ENCODE measurements at places on chromosomes 16 and 17.

GRCh38 chr17:74303305-74303704 is 22.7 kb upstream of the KIF19 start:
- no peak for DNase-seq

DNA sequence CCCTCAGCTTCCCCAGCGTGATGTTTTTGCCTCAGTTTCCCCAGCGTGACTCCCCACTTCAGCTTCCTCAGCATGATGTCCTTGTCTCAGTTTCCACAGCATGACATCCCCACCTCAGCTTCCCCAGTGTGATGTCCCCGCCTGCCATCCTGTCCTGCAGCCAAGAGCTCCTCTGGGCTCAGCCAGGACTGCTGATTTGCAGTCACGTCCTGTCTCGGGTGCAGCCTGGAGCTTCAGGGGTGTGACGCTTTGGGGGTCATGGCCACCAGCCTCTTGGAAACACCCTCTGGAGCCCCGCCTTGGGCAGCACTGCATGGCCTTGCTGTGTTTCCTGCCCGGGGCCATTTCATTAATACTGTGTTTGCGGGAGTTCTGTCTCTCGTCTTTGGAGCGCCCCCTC is 16.5 kb upstream of the NUDT16L1 start:
- no peak for DNase-seq

DNA sequence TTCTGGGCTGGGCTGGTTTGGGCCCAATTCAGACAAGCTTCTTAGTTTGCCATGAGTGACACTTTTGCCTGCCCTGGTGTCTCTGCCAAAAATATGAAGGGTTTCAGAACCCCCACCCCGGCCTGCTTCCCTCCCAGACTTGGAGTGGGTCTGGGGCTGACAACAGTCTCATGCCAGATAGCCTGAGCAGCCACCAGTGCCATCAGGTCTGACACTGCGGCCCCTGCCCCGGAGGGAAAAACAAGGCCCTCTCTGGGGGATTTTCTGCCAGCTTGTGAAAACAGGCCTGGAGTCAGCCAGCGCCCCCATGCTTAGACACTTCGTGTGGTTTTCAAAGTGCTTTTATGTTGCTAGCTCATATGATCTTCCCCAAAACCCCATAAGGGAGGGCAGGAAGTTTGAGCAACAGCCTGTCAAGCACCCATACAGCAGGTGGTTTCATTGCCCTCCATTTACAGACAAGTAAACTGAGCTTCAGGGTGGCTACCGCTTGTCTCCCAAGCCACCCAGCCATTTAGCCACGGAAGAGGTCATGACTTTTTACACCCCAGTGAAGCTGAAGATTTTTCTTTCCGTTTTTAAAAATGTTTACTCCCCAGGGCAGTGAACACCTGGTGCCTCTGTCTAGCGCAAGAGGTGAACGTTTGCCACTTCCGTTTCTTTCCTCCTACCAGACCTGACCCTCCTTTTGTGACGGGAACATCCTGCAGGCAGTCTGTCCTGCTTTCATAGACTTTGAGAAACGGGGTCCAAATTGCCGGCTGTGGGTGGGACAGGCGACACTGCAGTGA is 300.6 kb downstream of the SEC14L1 start:
- peak; percentile 87 for DNase-seq

- DNase-seq, result no peak
Measured at GRCh38 chr16:29770250-29770929, 7.7 kb upstream of the ZG16 start.

DNA sequence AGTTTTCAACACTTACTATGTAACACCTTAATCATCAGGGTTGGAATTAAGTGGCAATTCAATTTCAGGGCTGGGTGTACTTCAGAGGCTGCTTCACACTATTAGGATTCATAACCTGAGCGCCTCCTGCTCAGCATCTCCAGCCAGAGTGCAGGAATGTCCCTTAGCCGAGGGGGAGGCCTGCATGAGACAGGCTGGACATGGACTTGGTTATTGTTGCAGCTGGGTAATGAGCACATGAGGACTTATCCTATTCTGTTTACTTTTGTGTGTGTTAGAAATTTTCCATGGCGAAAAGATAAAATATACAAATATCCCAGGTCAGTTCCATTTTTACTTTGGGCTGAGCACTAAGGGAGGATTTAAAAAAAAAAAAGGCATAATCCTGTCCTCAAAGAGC is 10.4 kb downstream of the PMM2 start:
- DNase-seq, result no peak

GRCh38 chr16:5066511-5066910 is 755 bp upstream of the C16orf89 start:
- no peak for DNase-seq

- no peak for DNase-seq
Measured at GRCh38 chr17:38943607-38944006, 18.2 kb downstream of the LASP1NB start.

GRCh38 chr17:33377837-33378595 is 84.9 kb upstream of the ASIC2 start:
- DNase-seq, result no peak

DNA sequence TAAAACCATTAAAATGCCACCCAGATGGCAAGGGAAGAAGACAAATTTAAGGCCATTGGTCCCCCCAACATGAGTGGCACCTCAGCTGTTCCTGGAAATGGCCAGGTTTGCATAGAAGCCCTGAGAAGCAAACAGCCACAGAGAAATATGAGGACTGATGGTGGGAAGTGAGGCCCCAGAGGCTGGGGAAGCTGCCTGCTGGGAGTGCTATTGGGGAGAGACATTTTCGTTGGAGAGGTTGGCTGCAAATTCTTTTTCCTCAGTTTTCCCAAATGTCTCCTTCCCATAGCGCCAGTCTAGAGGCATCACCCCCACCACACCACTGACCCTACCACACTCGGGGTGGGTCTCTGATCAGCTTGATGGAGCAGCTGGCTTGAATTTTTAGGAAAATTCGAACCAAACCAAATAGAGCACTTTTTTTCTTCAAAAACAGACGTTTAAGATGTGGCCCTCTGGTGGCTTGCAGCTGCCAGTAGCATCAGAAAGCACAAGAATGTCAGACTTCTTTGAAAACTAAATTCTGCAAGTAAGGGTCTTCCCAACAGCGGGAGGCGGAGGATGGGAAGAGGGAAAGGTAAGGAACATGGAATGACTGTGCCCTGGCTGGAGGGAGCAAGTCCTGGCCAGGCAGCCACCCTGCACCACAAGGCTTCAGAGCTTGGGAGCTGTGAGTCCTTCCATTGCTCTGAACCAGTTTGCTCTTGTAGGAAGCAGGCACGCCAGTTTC is 13.2 kb upstream of the SLC12A3 start:
- DNase-seq, result no peak

DNA sequence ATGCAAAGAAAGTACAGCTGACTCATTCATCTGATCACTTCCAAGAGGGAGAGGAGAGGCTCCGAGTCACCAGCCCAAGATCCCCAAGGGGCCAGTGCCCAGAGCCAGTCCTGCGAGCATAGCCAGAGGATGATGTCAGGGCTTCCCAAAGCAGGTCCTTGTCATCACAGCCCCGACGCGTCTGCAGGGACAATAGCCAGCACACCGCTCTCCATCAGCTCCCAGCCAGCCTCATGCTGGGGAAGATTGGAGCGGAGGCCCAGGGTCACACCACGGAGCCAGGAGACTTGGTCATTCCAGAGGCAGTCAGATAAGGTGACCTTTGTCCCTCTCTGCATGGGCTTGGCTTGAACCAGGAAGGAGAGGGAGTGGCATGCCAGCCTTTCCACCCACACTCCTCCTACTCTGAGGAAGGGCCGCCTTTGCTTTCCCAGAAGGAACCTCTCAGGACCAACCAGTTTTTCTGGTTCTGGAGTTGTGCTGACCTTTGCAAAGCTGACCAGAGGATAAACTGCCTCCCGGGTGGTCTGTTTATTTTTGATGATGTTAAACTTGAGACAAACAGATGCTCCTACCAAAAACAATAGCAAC is 58.3 kb upstream of the ARHGAP44 start:
- DNase-seq, result no peak

GRCh38 chr17:17579691-17580090 is 11.8 kb downstream of the PEMT start:
- DNase-seq, result no peak

All from CD4-positive, alpha-beta T cell treated with Interleukin-17A for 1 hour (primary cell).